K562 (cell line): ENCODE measurements at places on chromosomes 3 and 15. TPM values are rescaled to one million over a fixed set of nuclear protein-coding genes. Genes with fewer than 3 reads are reported as not detected.

Gene GOLGA8G
- not detected in 2 replicates for total RNA-seq

Gene FBXW12
- not detected in 2 replicates for total RNA-seq

Gene ZNF80
- not detected in 2 replicates for total RNA-seq

Gene MCF2L2
- 2.1 and 3.2 TPM in 2 replicates for total RNA-seq

Gene COL7A1
- total RNA-seq = 0.31 and 0.49 TPM in 2 replicates

Gene LTF
- total RNA-seq = 0.07 and 0.13 TPM in 2 replicates

Gene IMPG2
- 0.09 and 0.13 TPM in 2 replicates for total RNA-seq
